ENCODE measurements at places on chromosomes 12 and 14.
A peak's percentile ranks its signal among the peaks of the same experiment; 100 is the strongest.

- DNase-seq = no peak
Observed at GRCh38 chr12:104669089-104669721, 212.5 kb downstream of the CHST11 start.

DNA sequence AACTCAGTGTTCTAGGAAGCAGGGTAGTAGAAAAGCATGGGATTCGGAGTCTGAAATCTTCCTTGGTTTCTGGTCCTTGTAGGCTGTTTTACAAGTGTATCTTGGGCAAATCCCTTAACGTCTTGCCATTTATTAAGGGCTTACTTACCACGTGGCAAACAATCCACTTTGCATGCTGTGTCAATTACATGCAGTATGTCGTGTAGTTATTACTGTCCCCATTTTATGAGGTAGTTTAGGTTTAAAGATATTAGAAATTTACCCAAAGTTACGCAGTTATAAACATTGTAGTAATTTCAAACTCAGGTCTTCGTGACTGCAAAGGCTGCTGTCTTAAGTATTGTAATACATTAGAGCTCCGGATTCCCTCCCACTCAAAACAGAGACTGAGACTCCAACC, 1.5 kb upstream of the NOVA1 start:
- DNase-seq = no peak

DNA sequence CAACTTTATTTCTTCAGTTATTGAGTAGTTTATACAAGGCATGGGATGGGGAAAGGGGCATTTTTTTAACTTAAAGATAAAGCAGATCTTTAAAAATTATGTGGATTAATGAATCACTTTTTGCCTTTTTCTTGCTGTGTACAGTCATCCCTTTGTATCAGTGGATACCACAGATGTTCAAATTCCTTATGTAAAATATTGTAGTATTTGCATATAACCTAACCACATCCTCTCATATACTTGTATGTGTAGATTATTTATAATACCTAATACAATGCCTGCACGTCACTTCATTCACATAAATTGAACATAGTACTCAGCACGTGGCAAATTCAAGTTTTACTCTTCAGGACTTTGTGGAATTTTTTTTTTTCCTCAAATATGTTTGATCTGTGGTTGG, 66.5 kb upstream of the MON2 start:
- DNase-seq = no peak

GRCh38 chr12:47297993-47298392, 218.2 kb upstream of the AMIGO2 start:
- no peak for DNase-seq

DNA sequence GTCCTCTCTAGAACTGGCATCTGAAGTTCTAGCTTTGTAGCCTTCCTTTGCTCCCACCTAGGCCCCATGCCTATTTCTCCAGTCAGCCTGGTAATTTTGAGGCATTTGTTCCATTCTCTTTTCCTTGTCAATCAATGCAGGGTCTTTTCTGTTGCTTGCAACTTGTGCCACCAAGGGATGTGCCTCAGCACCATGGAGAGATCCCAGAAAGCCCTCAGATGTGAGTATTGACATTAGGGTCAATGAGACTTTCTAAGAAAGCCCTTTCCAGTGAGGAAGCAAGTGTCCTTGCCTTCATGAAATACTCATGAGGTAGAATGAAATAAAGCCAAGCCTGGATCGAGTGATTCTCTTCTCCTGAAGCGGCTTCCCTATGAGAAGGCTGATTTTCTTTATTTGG, 213.9 kb downstream of the SLC15A4 start:
- no peak for DNase-seq

- DNase-seq = no peak
Observed at GRCh38 chr12:27474344-27474743, 27.8 kb downstream of the SMCO2 start.

DNA sequence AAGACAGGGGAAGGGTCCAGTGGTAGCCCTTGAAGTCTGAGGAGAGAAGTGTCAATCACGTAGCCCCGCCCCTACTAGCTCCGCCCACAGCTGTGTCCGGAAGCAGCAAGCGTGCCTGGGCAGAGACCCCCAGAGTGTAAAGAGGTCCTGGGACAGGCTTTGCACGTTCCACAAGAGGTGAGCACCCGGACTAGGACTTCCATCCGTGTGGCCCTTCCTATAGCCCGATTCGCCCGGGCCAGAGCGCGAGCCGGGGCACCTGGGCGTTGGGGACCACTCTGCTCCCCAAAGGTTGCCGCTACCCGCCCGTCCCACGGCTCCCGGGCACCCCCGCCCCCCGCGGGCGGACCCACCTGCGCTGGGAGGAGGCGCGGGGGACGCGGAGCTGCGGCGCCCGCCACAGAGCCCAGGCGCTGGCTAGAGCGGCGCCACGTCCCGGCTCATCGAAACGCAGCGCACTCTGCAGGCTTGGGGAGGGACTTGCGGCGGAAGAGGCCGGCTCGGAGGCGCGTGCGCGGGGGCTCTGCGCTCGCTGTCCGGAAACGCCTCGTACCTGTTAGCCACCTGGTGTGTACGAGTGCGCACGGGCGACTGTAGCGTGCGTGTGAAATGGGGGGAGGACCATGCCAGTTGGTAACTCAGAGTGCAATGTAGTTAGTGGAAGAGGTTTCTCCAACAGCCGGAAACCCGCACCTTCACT, at the start of gene RABGGTA:
TSS of gene RABGGTA (minus strand) at position 464 of the 700 bp plus-strand sequence. CDS start 482 bp downstream, outside the sequence.
- peak; percentile 89 for DNase-seq

- DNase-seq = no peak
Observed at GRCh38 chr12:1297206-1297605, 297.2 kb downstream of the FBXL14 start.

- DNase-seq = no peak
Observed at GRCh38 chr12:58372298-58372697, 430.9 kb downstream of the ATP23 start.

DNA sequence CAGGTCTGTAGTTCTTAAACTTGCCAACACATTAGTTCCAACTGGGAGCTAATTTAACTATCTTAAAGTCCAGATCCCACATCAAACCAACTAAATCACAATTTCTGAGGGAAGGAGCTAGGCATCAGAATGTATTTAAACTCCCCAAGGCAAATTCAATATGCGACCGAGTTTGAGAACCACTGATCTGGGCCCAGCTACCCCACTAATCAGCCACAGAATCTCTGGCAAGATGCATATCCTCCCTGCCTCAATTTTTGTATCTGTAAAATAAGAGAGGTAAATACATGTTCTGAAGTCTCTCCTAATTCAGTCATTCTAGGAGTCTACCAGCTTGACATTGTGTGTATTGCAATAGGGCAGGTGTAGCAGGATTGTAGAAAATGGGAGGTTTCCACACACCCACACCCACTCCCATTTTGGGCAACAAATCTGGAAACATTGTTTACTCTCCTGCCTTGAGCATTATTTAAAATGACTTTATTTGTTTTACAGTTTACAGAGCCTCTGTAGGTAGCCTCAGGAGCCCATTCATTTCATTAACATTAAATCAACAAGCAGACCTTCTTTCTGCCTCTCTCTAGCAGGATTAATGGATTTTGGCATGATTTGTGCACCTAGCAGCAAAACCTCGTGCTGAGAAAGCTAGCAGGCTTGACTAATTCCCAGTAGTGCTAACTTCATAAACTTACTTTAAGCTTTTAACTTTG, 15.6 kb downstream of the LGR5 start:
- no peak for DNase-seq

DNA sequence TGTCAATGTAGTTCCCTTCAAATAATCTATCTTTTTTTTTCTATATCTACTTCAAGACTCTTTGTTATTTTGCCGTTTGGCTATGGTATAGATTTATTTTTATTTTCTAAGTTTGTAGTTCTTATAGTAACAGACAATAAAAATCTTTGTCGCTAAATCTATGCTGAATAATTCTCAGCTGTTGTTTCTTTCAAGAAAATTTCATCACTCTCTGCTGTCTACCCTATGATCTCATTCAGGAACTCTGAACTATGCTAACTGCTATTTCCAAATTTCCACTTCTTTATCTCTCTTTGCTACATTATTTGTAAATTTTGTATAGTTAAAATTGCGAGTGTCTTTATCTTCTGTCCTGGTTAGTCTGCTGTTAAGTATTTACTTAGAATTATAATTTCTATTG, 353.6 kb downstream of the LRFN5 start:
- DNase-seq = no peak

DNA sequence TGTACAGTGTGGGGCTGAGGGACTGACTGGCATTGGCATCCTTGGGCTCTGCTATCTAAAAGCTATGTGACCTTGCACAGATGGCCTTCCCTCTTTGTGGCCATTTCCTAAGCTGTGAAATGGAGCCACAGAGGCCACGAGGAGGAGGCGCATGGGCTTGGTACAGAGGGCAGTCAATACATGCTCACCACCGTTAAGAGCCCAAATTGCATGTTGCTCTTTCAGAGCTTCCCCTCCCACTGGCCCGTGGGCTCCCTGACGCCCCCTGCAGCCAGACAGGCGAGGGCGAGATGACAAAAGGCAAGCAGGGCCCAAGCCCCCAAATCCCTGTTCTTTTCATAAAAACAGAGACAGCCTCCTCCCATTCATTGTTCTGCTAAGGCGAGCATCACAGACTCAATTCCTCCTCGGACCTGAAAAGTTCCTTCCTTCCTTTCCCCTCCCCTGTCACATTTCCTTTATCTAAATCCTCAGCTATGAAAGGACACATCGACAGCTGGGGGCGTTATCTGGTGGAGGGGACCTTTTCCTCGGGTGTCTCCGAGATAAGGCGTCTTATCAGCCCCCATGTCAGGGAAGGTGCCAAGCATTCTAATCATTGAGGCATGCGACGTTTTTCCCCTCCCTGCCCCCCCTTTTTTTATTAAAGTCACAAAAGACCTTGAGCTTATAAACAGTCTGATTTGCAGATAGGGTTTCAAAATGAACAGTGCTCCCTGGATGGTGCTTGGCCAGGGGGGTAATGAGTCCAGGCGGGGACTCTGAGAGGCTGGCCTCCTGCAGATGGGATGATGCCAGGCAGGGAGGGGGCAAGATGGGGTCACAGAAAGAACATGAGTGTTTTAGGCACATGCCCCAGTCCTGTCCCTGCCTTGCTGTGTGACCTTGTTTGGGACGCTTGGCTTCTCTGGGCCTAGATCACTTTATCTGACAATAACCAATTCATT, 26.4 kb downstream of the FAM222A start:
- no peak for DNase-seq

DNA sequence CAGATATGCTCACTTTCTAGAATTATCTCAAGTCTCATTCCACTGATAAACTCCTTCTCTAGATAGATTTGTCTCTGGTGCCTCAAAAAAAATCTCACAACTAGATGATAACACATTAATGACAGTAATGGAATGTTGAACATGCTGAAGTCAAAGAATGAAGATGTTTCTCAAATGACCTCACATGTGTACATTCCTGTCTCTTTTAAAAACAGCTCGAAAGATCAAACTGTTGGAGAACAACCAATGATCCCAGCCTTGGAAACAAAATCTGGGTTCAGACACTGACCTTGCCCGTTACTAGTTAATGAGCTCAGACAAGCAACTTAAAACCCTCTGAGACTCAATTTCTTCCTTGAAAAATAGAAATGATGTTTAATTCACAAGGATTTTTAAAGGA, 44.7 kb upstream of the KCNJ8 start:
- no peak for DNase-seq

DNA sequence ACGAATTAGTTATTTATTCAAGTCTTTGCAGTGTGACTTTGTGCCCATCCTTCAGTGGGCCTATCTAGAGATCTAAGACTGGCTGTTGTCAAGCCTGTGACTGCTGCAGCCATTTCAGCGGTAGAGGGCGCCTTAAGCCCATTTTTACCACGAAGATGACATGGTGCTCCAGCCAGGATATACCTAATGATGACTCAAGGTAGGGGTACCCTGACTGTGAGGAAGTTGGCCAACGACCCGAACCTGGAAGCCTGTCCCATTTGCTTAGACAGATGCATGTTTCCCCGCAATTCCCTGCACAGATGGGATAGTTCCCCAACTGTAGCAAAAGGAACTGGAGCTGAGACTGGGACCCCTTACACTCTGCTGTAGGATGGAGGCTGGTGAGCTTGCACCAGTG, 41.3 kb downstream of the RAB3IP start:
- no peak for DNase-seq

DNA sequence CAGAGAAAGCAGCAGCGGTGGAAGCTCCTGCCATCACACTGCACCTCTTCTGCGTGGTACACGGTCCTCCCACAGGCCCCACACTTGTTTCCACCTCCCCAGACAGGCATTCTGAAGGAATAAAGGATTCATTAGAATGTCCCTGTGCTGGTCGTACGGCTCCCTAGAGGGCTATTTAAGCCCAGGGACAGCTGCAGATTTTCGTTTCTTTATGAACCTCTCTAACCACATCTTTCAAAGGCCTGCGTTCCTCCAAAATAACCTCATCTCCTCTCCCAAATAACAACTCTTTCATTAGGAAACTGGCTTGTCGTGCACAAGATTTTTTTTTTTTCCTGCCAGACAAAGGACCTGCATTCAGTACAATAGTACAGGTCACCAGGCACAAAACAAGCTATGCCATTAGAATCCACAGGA, 12.7 kb downstream of the CSRP2 start:
- no peak for DNase-seq

DNA sequence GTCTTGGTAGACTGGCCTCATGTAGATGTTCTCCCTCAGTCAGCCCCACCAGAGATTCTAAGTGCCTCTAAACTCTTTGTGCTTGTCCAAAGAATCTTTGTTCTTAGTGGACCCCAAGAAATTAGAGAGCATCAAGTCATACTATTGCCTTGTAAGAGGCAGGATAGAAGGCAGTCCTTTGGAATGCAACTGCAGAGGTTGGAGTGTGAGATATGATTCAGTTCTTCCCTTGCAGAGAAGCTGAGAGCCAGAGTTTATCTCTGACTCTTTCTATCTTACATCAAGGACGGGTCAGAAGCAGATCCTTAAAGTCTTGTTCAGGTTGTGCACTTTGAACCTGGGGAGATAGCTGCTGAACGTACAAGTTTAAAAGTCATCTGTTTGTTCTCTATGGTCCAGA, 21.1 kb downstream of the TMX1 start:
- no peak for DNase-seq

GRCh38 chr12:124165695-124166094, 129.2 kb upstream of the RFLNA start:
- DNase-seq = no peak

- DNase-seq = no peak
Observed at GRCh38 chr12:77837876-77838291, 7.2 kb downstream of the NAV3 start.

DNA sequence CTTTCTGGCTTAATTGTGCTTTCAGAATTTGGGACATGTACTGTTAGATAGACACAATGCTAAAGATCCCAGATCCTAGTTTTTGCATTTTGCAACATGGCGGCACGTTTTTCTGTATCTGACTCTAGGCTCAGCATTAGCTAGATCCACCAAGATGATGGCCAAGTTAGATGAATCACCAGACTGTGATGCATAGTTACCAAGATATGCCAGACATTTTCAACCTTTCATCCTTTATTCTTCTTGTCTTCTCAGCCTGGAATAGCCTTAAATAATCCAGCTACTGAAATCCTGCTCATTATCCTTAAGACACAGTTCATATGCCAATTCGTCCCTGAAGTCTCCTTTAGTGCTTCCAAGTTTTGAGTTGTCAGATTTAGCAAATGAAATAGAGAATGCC, 144.9 kb upstream of the CRY1 start:
- no peak for DNase-seq
